T follicular helper cell (primary cell): ENCODE measurements at places on chromosomes 3 and 15.

GRCh38 chr3:184337399-184337714, at the start of gene FAM131A:
FAM131A (plus strand) TSS chr3:184337600; CDS start chr3:184337631, 31 bp downstream.
- no peak for DNase-seq

DNA sequence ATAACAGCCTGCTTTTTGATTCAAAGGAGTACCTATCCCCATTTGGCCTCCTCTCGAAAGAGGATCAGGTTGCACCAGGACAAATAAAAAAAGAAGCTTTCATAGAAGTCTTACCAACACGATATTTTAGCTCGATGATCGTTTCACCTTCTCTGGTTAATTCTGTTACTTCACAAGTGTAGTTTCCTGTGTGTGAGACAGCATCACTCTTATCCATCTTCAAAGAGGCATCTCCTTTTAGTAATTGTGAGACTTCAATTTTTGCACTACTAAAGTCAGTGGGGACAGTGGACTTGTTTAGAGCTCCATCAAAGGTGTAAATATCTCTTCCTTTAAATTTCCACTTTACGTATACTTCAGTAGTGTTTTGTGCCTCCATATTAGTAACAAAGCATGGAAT, 11.0 kb downstream of the CD47 start:
- DNase-seq = no peak

GRCh38 chr3:149277331-149277813, 55.7 kb upstream of the CP start:
- no peak for DNase-seq

DNA sequence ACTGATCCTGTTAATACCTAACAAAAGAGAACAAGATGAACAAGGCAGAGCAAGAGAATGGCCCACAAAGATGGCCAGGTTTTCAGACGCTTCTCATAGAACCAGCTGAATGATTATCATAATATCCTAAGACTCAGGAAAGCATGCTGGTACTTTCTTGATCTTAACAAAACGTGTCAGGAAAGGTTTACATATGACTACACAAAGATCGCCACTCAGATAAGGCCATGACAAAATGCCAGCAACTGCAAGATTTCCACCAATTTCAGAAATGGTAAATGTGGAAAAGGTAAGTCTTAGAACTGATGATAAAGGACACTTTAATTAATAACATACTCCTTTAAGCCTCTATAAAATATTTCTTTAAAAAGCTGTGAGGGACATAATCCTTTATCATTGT, 108.8 kb downstream of the DLG1 start:
- no peak for DNase-seq

- no peak for DNase-seq
Measured at GRCh38 chr3:107797586-107797985, 274.8 kb downstream of the BBX start.

GRCh38 chr3:31248563-31248992, 284.1 kb upstream of the STT3B start:
- no peak for DNase-seq

- no peak for DNase-seq
Measured at GRCh38 chr3:140117096-140117526, 182.1 kb downstream of the CLSTN2 start.

GRCh38 chr3:79139395-79140068, 628.3 kb downstream of the ROBO1 start:
- no peak for DNase-seq

DNA sequence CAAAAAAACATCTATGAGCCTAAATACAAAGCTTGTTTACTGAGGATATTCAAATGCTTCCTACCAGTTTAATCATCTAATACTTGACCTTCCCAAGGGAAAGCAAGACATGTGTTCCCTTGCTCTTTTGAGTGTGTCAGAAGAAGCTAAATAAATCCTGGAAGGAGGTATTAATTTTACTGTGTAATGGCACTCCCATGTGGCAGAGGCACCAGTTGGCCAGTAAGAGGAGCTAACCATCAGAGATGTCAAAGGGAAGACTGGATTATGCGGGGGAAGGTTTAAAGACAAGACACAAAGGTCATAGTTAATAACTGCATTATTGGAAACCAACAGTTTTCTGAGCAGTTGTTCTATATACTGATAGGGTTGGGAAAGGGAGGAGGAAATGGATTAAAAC, 125.1 kb downstream of the SUCLG2 start:
- DNase-seq = no peak

DNA sequence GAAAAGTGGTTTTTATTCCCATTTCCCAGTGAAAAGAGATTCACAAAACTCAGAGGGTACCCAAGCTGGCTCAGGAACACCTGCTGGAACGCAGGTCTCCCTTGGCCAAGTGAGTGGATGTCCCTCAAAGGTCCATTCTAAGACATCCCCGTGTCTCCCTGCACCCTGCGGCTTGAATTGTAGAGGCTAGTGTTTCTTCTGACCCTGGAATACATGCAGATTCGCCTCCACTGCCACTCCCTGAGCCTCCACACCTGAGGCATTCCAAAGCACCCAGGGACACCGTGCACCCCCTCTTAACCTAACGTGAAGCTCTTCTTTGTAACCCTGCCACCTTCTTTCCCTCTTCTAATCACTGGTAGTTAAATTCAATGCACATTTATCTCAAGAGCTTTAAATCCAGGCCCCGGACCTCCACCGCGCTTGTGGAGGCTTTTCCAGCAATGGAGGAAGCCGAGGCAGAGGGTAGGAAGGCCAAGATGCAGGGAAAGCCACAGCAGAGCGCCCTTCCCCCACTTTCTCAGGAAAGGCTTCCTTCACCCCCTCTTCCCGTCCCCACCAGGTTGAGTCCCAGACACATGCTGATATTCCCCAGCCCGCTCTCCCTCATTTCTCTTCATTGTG, 590 bp upstream of the ITGA11 start:
- no peak for DNase-seq

DNA sequence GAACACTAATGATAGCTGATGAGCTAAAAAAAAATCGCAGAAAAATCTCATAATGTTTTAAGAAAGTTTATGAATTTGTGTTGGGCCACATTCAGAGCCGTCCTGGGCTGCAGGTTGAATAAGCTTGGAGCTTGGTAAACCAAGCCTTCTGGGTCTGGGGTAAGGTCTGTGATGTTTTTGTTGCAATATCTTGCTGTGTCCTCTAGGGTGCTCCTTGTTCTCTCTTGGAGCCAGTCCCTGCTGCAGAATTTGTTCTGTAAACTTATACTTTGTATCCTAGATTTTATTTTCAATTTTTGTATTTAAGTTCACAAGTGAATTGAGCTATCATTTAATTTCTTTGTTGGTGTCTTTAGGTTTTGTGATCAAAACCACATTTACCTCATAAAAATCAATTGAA, 143.7 kb downstream of the NR1D2 start:
- DNase-seq = no peak

DNA sequence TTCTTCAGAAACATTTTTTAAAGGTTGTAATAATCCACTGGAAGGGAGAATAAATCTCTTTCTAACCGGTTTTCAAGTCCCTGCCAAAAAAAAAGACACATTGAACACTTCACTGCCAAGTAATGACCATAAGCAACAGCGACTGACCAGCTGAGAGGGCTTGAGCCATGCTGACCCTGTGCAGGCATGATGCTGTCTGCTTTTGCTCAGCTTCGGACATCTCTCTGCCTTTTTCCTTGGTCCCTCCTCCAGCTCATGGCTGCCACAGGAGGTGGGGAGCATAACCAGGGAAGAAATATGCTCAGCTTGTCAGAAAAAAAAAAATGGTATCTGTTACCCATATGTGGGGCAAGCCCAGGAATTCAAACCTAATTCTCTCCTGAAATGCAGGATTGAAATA, 1.5 kb downstream of the IGSF10 start:
- DNase-seq = no peak
